ENCODE measurements at places on chromosomes 13 and 19. TPM values are rescaled to one million over a fixed set of nuclear protein-coding genes. Genes with fewer than 3 reads are reported as not detected.

ZNF649 gene
- total RNA-seq = 11.2 TPM

ATXN8OS gene
- not detected for total RNA-seq

PIK3R2 gene
- total RNA-seq = 20.2 TPM

DNA sequence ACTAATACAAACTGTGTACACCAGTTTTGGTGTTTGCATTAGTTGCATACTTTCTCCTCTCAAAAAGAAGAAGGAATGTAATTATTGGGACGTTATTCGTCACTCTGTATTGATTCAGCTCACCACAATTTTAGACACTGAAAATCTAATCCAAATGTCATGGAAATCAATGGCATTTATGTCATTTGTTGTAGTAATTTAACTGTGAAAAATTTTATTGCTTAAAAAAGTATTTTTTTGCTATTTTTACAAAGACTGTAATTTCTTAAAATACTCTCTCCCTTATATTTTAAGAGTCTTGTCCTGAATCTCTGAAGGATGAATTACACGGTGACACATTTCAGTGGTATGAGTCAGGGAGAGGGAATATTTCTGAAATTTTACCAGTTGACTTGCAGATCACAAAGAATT, 2117.6 kb downstream of the PCDH9 start:
- H3K27me3 ChIP-seq = no peaks in the 10 kb centered on the region
- no peak for DNase-seq
- H3K4me1 ChIP-seq = no peaks in the 10 kb centered on the region
- H3K27ac ChIP-seq = no peak overlapping the region

- no peak overlapping the region for H3K4me3 ChIP-seq
- DNase-seq = no peak
- H3K36me3 ChIP-seq = no peaks in the 10 kb centered on the region
Measured at GRCh38 chr13:97555034-97555433, 121.1 kb downstream of the RAP2A start.

DNA sequence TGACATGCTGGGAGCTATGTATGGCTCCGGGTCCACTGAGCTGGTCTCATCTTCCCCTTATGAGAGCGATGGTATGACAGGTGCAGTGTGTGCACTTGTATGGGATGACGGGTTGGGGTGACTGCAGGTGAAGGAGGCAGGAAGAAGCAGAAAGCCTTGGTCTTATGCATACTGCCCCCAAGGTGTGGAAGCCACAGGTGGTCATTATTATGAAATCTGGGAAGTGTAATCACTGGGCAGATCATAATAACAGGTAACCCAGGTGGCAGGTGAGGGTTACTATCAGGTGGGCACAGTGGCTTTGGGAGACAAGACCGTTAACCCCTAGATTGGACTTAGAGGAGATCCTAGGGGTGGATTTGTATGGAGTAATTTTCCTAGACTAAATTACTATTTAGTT, 118.0 kb downstream of the RFC3 start:
- no peak for DNase-seq
- H3K4me1 ChIP-seq = no peaks in the 10 kb centered on the region
- no peak overlapping the region for H3K4me3 ChIP-seq
- no peaks in the 10 kb centered on the region for H3K36me3 ChIP-seq
- no peak overlapping the region for H3K27ac ChIP-seq

Data from activated CD4-positive, alpha-beta T cell treated with anti-CD3 and anti-CD28 coated beads for 36 hours (primary cell).